ENCODE measurements at places on chromosomes 16 and 17. TPM values are rescaled to one million over a fixed set of nuclear protein-coding genes. Genes with fewer than 3 reads are reported as not detected.

GRCh38 chr16:8053437-8053836 lies 536.9 kb downstream of the TMEM114 start:
- DNase-seq, result no peak

- DNase-seq, result no peak
These were observed 5.7 kb downstream of the OR4D2 start for GRCh38 chr17:58172369-58173071.

GRCh38 chr17:9767432-9767991 lies 23.9 kb downstream of the DHRS7C start:
- DNase-seq, result no peak

DNA sequence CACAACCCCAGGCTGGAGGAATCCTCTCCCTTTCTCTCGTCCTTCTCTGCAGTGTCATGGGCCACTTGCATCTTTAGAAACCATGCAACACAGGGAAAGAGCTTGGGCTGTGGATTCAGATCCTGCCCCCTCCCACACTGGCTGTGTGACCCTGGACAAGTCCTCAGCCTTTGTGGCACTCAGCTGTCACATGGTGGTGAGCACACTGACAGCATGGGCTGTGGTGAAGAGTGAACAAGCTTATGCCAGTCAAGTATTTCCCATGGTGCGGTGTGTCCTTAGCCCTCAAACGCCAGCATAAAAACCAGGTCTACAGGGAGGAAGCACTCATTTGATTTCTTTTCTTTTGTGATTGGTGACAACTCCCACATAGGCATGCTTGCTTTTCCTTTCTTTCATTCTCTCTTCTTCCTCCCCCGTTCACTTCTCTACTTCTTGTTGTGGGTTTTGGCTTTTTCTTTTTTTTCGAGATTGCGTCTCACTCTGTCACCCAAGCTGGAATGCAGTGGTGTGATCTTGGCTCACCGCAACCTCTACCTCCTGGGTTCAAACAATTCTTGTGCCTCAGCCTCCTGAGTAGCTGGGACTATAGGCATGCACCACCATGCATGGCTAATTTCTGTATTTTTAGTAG lies 314.2 kb downstream of the CPPED1 start:
- DNase-seq, result no peak

GRCh38 chr16:80063713-80064069 lies 463.2 kb upstream of the MAF start:
- DNase-seq, result no peak

DNA sequence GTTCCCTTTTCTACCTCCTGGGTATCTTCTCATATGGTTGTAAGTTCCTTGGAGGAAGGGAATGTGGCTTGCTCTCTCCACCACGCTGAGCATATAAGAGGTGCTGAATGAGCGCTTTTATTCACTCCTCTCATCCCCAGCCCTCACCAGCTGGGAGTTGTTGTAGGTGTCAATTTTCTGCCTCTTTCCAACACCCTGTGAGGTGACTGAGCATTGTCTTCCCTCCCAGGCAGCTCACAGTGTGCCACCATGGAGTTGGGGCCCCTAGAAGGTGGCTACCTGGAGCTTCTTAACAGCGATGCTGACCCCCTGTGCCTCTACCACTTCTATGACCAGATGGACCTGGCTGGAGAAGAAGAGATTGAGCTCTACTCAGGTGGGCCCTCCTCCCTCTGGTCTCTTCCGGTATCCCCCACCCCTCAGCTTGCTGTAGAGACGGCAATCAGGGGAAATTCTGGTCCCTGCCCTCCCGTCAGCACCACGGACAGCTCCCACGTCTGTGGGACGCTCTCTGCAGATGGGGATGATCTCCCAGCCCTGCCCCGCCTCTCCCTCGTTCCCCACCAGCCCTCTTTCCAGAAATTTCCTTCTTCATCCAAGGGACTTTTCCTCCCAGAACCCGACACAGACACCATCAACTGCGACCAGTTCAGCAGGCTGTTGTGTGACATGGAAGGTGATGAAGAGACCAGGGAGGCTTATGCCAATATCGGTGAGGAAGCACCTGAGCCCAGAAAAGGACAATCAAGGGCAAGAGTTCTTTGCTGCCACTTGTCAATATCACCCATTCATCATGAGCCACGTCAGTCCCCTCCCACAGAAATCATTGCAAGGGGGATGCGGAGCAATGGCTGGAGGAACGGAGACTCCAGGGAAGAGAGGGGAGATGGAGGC lies 18.3 kb downstream of the CIITA start:
- DNase-seq, result peak; percentile 68

DNA sequence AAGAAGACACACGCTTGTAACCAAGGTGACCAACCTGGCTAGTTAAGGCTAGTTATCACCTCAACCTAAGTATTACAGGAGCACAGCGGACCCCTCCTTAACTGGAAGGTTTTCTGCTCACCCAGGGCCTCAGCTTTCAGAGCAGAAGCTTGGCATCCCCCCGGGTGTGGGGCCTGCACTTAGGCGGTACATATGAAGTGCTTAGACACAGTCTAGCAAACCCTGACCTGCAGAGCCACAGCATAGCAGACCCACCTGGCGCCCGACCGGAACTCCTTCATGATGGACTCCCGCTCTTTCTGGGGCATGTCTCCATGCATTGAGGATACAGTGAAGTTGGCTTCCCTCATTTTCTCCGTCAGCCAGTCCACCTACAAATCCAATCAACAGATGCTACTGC lies 9.8 kb downstream of the EIF4A3 start:
- DNase-seq, result no peak

- DNase-seq, result no peak
These were observed 40.0 kb downstream of the SMARCE1 start for GRCh38 chr17:40607641-40608040.

- DNase-seq, result no peak
These were observed 206.7 kb downstream of the CDH13 start for GRCh38 chr16:82833378-82833993.

DNA sequence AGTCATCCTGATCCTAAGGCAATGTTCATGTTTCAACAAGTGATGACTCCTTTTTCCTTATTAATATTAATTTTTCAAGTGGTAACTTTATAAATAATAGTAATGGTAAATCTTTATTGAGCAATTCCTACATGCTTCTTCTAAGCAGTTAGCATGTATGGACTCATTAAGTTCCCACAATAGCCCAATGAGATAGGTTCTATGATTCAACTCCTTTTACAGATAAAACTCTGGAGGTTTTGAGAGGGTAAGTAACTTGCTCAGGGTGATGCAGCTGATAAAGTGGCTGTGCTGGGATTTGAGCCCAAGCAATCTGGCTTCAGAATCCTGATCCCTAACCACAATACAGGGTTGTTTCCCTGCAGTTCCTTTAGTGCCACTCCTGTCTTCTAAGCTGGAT lies 25.3 kb downstream of the SLC47A1 start:
- DNase-seq, result no peak

- no peak for DNase-seq
These were observed 28.2 kb upstream of the DNAI2 start for GRCh38 chr17:74245871-74246270.

DNA sequence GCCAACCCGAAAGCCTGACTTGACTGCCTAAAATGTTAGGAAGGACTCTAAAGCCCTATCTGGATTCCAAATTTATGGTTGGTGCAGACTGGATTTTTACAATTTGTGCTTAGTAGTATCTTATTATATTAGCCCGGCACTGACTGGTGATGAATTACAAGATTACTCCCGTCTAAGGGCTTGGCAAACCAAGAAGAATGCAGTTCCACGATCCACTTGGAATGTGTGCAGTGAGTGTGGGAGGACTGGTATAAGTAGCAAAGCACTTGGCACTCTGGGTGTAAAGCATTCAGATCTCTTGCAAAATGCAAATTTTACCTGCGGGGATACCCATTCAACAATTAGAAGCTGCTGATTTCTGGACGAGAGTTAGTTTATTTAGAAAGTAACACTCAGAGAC lies 539.4 kb downstream of the MAF start:
- no peak for DNase-seq

DNA sequence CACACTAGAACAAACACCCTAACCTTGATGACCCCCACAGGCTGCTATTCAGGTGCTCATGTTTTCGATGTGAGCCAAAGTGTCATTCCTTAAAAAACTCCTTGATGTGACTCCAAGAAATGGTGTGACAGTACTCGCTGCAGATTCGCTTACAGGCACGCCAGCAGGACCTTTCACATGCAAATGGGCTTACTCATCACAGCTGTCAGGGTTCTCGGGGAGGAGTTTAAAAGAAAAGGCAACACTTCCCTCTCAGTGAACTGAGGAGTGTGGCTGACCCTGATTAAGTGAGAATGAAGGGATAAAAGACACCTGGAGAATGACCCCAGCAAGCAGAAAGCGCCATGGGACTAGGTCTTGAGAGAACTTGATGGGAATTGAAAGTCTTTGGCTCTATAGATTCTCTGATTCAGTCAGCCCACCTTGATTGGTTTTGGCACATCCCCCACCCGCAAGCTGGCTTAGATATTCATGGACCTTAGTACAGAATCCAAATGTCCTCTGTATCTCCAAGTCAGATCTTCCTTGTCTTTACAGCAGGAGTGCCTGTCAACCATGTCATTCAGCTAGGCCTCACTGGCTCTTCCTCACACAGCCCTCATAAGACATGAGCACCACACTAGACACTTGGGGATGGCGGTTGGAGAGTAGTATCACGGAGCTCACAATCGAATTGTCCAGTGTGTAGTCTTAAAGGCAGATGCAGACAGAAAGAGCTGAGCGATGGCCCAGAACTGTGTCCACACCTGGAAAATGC lies 82.6 kb downstream of the HIC1 start:
- DNase-seq, result no peak

DNA sequence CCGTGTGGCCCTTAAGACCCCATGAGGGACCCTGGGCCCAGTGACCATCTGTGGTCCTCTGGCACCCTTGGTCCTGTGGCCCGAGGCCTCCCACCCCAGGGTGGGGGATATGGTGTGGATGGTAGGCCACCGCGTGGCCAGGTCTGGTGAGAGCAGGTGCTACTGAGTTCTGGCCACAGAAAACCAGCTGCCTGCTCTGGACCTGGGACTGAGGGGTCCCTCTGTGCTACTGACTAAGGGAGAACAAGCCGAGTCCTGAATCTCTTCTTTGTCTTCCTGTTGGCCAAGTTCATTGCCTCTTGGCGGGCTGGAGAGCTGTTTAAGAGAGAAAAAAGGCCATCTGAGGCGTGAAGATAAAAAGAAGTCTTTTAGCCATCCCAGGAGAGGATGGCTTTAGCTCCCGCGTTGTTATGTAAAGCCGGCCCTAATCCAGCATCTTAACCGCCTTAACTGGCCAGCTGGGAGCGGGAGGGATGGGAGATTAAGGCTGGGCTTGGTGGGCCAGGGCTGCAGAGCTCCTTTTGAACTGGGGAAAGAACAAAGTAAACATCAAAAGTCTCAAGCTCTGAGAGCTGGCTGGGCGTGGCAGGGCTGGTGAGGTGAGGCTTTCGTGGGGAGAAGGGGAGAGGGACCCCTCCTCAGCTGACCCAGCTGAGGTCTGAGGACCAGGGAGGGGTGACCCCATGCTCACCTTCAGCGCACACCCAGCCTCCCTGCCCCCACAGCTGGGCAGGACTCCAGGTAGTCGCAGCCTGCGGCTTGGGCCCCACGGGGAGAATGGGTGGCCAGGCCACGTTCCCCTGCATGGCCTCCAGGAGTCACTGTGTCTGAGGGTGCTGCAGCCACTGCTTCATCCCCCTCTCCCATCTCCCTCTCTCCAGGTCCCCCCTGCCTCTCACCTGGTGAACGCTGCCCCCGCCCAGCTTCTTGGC lies 62.4 kb downstream of the NKD1 start:
- DNase-seq, result no peak

GRCh38 chr16:10922328-10923145 lies 19.7 kb downstream of the DEXI start:
- DNase-seq, result peak; percentile 69

GRCh38 chr17:40338941-40339649 lies 25.4 kb downstream of the GJD3 start:
- no peak for DNase-seq

- DNase-seq, result no peak
These were observed 18.4 kb downstream of the SOX9 start for GRCh38 chr17:72139212-72139611.

DNA sequence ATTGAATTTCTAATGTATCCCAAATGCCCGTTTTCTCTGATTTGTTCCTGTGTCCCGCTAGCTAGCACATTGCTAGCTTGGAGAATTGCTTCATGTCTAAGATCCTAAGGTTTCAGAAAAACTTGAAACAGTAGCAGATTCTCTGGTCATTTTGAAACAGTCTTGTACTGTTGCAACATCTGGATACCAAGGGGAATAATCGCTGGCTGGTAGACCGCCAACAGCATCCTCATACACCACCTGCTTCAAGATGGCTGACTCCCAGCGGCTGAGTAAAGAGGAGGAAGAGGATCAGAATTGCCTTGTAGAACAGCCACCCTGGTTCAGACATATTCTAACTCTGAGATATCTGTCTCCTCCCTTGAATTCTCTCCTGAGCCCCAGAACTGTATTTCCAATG lies 226.7 kb upstream of the ELAC2 start:
- DNase-seq, result no peak

DNA sequence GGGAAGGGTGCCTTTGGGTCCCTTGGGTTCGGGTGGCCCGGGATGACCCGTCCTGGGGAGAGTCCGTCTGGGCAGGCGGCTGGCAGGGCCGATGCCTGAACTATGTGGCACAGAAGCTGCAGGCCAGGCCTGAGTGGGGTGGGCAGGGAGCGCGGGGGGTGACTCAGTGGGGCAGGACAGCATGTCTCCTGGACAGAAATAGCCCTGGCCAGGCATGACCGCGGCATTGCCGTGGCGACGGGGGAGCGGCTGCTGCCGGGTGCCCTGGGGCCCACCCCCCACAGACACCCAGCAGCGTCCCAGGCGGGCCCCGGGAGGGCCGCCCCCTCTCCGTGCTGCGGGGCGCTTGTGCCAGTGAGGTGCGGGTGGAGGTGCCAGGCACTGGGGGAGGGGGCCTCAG lies 1.8 kb upstream of the C1QTNF8 start:
- DNase-seq, result peak; percentile 85

- DNase-seq, result peak; percentile 30
These were observed 2.9 kb upstream of the SCIMP start for GRCh38 chr17:5237541-5238016.

- DNase-seq, result no peak
These were observed 5.0 kb downstream of the SOCS1 start for GRCh38 chr16:11250786-11251524.

CCL14 gene
- 77.3 TPM for polyA plus RNA-seq

SOCS3 gene
- polyA plus RNA-seq, result 13.5 TPM

GPR139 gene
- polyA plus RNA-seq, result not detected

MARCHF10 gene
- polyA plus RNA-seq, result not detected

CLEC18B gene
- polyA plus RNA-seq, result 0.29 TPM

RNF222 gene
- not detected for polyA plus RNA-seq

MAFG gene
- polyA plus RNA-seq, result 10.5 TPM

ACSM3 gene
- 45.1 TPM for polyA plus RNA-seq

G6PC3 gene
- 78.0 TPM for polyA plus RNA-seq

Measured in heart right ventricle (tissue), 16 donors.